Diencephalon (tissue), 1 donor: ENCODE measurements at places on chromosomes 6 and 20. TPM values are rescaled to one million over a fixed set of nuclear protein-coding genes. Genes with fewer than 3 reads are reported as not detected.

Gene LKAAEAR1
- 2.1 TPM for total RNA-seq

Gene FOXC1
- total RNA-seq = 5.1 TPM

Gene RPL7L1
- total RNA-seq = 127 TPM

Gene POLR3F
- total RNA-seq = 31.8 TPM

Gene VNN1
- total RNA-seq = not detected

Gene MCM8
- 5.3 TPM for total RNA-seq

Gene MEI4
- total RNA-seq = 2.1 TPM

Gene AIF1
- 22.6 TPM for total RNA-seq

Gene GJA10
- total RNA-seq = not detected

Gene TCP11
- total RNA-seq = 0.23 TPM

Gene MAFB
- 4.2 TPM for total RNA-seq

Gene CARMIL1
- total RNA-seq = 36.9 TPM

Gene FANCE
- total RNA-seq = 8.8 TPM

Gene BPIFB4
- total RNA-seq = not detected

Gene MOXD1
- 11.3 TPM for total RNA-seq

Gene TBCC
- 45.9 TPM for total RNA-seq

Gene GMEB2
- total RNA-seq = 7.8 TPM

Gene GSTA2
- not detected for total RNA-seq

Gene PGBD1
- total RNA-seq = 17.8 TPM

Gene TCF15
- total RNA-seq = 0.23 TPM

Gene CSTF1
- 27.2 TPM for total RNA-seq

Gene BPIFB6
- total RNA-seq = not detected

Gene GJA1
- 218 TPM for total RNA-seq

Gene SPTLC3
- total RNA-seq = 3.5 TPM

Gene FAM229B
- 32.5 TPM for total RNA-seq

Gene E2F3
- total RNA-seq = 10.1 TPM

Gene ABHD16B
- not detected for total RNA-seq

Gene LRRN4
- total RNA-seq = 0.23 TPM

Gene MPIG6B
- total RNA-seq = not detected

Gene PTPRT
- 41.5 TPM for total RNA-seq

Gene CALHM5
- total RNA-seq = 1.2 TPM

Gene FILIP1
- total RNA-seq = 5.3 TPM

Gene DOK5
- total RNA-seq = 26.8 TPM
